ENCODE measurements at places on chromosomes 2 and 18. TPM values are rescaled to one million over a fixed set of nuclear protein-coding genes. Genes with fewer than 3 reads are reported as not detected.
A peak's percentile ranks its signal among the peaks of the same experiment; 100 is the strongest.

CRYBA2 gene
- total RNA-seq, result not detected

SERPINB10 gene
- 7.0 TPM for total RNA-seq

ZNF385B gene
- 0.51 TPM for total RNA-seq

MPP4 gene
- total RNA-seq, result 0.51 TPM

LYG2 gene
- total RNA-seq, result not detected

C2orf76 gene
- 2.6 TPM for total RNA-seq

DNA sequence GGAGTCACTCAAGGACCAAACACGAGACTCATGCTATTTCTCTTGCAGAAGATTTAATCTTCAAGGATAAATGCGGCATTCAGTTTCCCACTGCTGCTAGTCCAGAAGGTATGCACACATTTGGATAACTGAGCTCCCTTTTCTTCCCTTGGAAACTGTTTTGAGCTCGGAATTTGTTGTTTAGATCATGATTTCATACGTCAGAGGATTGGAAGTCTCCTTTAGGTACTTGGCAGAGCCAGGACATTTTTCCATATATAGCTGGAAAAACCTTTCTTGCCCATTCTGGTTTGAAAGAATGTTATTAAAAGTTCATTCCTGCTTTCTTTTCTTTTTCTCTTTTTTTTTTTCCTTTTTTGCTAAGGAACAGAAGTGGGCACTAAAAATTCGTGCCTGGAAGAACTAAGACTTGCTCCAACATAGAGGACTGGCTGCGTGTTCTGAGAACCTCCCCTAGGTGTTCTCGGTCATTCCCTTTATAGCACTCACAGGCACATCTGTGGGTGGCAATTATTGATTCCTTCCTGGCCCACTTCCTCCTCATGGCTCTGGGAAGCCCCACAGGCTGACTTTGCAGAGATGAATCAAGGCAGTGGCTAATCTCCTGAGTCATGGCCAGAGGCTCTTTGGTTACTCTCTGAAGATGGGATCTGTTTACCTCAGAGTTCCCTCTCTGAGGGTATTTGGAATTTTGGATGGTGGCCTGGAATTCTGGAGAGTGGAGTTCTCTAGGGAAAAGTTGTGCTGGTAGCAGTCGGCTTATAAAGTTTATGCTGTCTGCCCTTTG, 104.8 kb downstream of the PLCL1 start:
- DNase-seq, result peak; percentile 63

- DNase-seq, result peak; percentile 48
Measured at GRCh38 chr2:187942876-187943275, 348.8 kb upstream of the GULP1 start.

- no peak for DNase-seq
Measured at GRCh38 chr2:56230156-56230555, 46.4 kb downstream of the CCDC85A start.

DNA sequence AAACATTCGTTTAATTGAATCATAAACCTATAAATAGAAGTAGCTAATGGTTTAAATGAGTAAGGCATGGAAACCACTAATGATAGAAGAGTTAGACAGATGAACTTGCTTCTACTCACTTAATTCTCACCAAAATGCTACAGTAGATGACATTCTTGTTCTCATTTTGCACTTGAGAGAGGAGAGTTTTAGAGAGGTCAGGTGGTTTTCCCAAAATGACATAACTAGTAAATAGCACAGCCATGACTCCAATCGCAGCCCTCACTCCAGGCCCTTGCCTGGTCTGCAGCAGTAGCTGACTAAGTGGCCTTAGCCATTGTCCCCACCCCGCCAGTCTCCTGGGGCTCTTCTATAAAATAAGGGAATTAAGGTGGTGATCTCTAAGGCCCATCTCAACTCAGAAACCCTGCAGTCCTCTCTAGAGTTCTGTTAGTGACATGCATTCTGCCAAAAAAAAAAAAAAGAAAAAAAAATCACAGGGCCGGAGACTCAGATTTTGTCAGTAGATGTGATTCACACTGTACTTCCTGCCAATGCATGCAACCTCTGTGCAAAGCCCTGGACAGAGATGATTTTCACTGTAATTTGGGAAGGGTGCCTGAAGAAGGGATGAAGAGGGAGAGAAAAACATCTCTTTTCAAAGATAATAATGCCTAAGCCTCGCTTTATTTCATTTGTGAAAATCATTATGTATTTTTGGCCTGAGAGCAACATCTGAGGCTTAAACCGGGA, 221.8 kb downstream of the ANAPC1 start:
- peak; percentile 42 for DNase-seq

DNA sequence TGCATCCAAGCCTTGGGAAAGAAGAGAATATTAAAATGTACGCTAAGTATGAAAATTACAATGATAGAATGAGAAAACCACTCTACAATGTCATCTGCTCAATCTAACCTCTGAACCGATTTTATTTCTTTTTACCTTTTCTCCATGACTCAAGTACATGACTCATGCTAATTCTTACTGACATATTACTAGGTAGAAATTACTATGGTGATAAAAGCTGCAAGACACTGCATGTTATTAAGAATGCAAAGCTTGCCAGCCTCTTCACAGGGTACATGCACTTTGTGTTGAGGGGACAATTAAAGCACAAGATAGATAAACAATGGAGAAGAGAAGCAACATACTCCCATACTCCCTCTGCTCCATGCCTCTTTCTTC, 20.7 kb downstream of the SFT2D3 start:
- no peak for DNase-seq

- DNase-seq, result no peak
Measured at GRCh38 chr2:43157506-43158246, 68.7 kb downstream of the ZFP36L2 start.

DNA sequence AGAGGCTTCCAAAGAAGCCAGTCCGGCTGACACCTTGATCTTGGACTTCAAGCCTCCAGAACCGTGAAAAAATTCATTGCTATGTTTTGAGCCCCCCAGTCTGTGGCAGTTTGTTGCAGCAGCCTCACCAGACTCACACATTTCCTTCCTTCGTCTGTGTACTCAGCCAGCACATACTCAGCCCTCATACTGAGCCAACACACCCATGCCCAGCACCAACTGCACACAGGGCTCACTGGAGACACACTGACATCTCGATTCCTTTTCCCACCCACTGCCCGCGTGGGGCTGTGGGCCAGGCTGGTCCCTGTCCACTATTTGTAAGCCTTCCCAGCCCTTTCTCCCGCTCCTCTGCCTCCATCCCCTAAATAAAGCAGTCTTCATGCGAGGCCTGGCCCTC, 24.1 kb upstream of the NMUR1 start:
- no peak for DNase-seq

GRCh38 chr18:1252936-1253335, 348.3 kb downstream of the ADCYAP1 start:
- no peak for DNase-seq

- DNase-seq, result no peak
Measured at GRCh38 chr2:223529696-223530095, 72.5 kb downstream of the SCG2 start.

DNA sequence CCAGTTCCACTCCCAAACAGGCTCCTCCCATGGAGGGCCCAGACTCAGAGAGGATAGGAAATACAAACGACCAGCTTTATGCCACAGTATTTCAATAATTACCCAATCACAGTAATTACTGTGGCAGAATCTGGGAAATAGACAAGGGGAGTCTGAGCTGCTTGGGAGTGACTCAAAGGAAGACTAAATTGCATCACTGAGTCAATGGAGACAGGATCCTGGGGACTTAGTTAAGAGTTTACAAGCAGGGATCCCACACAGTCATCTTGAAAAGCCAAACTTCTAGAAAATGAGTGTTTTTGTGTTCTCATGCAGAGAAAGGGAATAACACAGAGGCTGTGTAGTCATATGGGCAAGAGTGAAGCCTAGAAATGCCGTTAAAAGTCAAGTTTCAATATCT, 1142.1 kb downstream of the CNTNAP5 start:
- DNase-seq, result no peak
